Lung microvascular endothelial cell (primary cell): ENCODE measurements at places on chromosomes 1 and 21. TPM values are rescaled to one million over a fixed set of nuclear protein-coding genes. Genes with fewer than 3 reads are reported as not detected.
A peak's percentile ranks its signal among the peaks of the same experiment; 100 is the strongest.

RHOU gene
- 11.3 and 29.8 TPM in 2 replicates for total RNA-seq

- DNase-seq: no peak
These were observed 194.7 kb downstream of the AK5 start for GRCh38 chr1:77476475-77476874.

TNFRSF8 gene
- not detected in 2 replicates for total RNA-seq

DNA sequence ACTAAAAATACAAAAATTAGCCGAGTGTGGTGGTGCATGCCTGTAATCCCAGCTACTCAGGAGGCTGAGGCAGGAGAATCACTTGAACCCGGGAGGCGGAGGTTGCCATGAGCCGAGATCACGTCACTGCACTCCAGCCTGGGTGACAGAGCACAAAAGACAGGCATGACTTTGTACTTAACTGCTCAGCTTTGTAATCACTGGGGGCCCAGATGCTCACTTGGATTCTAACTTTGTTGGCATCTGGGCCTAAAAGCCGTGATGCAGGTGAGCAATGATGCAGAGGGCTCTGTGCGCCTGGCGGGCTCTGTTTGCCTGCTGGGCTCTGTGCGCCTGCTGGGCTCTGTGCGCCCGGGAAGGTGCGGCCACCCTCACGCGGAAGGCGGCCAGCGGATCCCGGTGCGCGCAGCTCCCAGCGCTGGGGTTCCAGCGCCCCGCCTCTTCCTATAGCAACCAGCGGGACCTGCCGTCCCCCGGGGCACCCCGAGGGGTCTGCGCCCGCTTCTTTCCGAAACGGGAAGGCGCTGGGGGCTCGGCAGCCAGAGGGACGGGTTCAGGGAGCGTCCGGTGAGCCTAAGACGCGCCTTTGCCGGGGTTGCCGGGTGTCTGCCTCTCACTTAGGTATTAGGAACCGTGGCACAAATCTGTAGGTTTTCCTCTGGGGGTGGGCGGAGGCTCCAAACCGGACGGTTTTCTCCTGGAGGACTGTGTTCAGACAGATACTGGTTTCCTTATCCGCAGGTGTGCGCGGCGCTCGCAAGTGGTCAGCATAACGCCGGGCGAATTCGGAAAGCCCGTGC is 31.7 kb downstream of the PRMT2 start:
- DNase-seq: peak; percentile 27

- DNase-seq: no peak
These were observed 68.3 kb upstream of the NR5A2 start for GRCh38 chr1:199959033-199959774.
